CD4-positive, alpha-beta T cell treated with Interleukin-21 for 1 hour (primary cell): ENCODE measurements at places on chromosomes 3 and 15.
A peak's percentile ranks its signal among the peaks of the same experiment; 100 is the strongest.

- no peak for DNase-seq
Observed at GRCh38 chr15:63604281-63604680, 7.1 kb downstream of the FBXL22 start.

- DNase-seq, result no peak
Observed at GRCh38 chr3:85170646-85171045, 211.9 kb downstream of the CADM2 start.

DNA sequence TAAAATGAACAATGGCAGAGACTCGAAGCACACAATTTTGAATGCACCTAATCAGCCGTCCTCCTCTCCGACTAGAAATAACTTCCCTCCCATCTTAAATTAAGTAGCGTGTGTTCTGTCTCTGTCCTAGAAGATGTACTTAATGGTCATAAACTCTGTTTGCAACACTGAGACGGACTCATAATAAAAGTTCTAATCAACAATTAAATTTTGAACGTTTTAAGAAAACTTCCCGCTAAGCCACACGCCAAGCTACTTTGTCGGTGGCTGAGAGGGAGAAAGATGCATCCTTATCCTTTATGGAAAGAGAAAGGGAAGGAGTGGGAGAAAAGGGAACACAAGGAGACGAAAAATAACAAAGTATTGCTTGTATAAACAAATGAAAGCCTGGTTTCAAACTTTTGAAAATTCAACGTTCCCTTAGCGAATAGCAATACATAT lies 989 bp downstream of the GNB4 start:
- DNase-seq, result no peak

- no peak for DNase-seq
Observed at GRCh38 chr3:112633757-112634156, 7.2 kb downstream of the CCDC80 start.

GRCh38 chr15:59372352-59373211 lies at the start of gene MYO1E:
TSS of gene MYO1E (minus strand) at chr15:59372871. CDS start at chr15:59372500, 371 bp downstream.
- peak; percentile 30 for DNase-seq

GRCh38 chr3:187919544-187919943 lies 174.3 kb upstream of the BCL6 start:
- DNase-seq, result peak; percentile 22

- no peak for DNase-seq
Observed at GRCh38 chr3:194691481-194692283, 6.0 kb downstream of the FAM43A start.

GRCh38 chr3:110070161-110070916 lies 733.0 kb upstream of the DPPA4 start:
- DNase-seq, result no peak

GRCh38 chr3:9779721-9780457 lies 10.1 kb upstream of the CAMK1 start:
- peak; percentile 53 for DNase-seq

- no peak for DNase-seq
Observed at GRCh38 chr3:131020122-131020693, 6.4 kb downstream of the ASTE1 start.

DNA sequence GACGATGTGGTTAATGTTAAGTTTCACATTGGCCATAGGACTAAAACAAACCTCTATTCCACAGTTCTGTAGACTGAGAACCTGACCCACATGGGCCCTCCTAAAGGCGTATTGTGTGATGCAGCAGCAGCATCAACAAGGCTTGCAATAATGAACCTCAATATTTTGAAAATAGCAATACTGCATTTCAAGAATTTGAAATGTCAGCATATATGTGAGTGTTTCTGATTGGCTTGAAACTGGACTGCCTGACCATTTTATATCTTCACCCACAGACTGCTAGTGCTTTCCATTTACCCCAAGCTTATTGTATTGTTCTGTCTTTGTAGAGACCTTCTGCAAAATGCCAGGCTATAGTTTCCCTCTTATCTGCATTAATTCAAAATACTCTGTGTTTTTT lies 1122.3 kb downstream of the IGSF11 start:
- no peak for DNase-seq

DNA sequence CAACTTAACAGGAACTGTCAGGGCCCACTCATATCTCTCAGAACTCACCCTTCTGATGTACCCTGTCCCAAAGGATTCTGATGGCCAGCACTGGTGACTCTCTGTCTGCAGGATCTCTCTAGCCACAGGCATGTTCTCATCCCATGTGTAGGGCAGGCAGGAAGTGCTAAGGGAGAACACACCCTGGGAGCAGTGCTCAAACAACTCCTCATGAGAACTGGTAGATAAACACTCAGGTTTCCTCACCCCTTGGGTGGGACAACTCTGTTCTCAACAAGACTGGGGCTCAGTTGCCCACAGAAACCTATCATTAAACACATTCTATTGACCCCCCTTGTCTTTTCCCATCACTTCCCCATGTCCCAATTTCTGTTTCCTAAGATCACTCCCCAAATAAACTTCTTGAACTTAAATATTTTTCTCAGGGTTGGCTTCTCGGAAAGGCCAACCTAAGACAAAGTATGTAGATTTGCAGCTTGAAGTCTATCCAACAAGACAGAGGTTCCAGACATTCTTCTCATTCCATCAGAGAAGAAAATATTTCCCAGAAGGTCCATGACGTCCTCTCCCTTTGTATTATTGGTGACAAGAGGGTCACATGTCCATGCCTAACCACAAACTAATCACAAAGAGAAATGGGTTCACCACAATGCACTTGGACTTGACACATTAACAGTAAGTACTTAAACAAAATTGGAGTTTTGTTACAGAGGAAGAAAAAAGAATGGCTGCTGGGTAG lies 276.6 kb upstream of the GADL1 start:
- DNase-seq, result no peak

DNA sequence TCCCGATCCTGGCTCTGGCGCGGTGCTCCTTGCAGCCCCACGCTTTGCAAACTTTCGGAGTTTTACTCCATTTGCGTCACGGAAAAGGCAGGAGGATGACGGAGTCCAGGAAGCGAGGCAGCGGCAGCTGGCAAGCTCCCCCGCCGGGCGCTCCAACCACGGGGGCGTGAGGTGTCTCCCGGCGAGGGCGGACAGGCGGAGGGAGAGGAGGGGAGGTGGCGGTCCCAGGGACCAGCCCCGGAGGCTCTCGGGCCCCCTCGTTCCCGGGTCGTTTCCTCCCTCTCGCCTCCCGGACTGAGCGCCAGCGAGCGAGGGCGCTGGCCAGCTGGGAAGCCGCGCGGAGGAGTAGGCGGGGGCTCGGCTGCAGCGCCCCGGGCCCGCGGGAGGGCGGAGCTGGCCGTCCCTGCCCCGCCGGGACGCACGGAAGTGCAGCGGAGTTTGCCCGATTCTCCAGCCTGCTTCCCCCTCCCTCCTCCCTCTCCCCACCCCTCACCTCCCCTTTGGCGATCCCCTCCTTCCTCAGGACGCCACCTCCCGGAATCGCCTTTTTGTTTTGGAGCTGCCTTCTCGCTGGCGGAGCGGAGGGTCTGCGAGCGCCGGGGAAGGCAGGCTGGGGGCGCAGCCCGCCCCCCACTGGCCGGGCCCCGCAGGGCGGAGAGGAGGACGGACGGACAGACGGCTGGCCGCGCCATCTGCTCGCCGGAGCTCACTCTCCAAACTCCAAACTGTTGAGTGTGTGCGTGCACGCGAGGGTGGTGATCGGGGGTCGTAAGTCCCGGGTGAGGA lies at the start of gene SNX33:
Gene SNX33, plus strand, starts transcription at position 543 of the 786 bp plus-strand sequence. CDS start 1,191 bp downstream, outside the sequence.
- DNase-seq, result peak; percentile 45

DNA sequence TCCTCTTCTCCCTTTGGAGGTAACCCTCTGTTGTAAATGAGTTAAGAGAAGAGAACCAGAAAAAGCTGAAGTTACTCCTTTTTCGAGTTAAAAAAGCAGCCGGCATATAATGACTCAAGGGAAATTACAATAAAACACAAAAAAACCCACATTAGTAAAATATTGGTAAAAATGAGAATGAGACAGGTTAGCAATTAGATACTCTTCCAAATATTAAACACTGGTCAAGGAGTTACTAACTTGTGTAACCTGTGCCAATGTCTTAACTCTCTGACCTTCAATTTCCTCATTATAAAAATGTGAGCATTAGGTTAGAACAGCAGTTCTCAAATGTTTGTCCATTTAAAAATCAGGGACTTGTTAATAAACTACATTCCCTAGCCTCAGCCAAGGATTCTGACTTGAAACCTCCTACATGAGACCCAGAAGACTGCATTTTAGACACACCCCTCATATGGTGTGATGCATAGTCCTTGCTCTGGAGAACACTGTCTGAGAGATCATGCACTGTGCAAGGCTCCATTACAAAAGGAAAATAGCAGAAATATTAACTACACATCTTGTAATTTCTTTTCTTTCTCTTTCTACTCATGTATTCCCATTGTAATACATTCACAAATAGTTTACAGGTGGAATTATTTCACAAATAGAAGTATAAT lies 42.7 kb upstream of the TOP2B start:
- no peak for DNase-seq

- DNase-seq, result no peak
Observed at GRCh38 chr15:27675571-27675970, 423.5 kb downstream of the OCA2 start.

DNA sequence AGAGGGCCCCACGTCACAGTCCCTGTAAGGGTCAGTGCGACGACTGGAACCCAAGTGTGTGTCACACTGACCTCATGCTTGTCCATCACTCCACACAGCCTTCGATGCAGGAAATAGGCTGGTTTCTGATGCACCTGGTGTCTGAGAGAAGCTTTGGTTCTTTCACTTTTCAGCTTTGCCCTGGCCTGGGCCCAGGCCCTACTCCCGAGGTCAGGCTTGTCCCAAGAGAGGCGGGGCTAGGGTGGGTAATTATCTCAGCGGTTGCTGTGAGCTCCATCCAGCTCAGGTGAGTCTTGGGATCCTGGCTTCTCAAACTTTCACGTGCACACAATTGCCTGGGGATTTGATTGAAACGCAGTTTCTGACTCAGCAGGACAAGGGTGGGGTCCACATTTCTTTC lies 19.6 kb upstream of the CHRNB4 start:
- no peak for DNase-seq

DNA sequence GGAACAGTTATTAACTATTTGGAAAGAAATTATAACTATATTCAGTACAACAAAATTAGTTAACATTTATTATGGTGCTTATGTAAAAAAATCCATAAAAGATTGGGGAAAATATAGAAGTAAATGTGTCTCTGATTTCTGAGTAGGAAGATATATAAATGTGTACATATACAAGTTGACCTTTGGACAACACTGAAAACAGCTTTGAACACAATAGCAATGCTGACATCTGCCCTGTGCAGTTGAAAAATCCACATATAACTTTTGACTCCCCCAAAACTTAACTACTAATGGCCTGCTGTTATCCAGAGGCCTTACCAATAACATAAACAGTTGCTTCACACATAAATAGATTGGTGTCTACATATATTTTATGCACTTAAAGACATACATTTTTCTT lies 12.3 kb downstream of the TIMMDC1 start:
- no peak for DNase-seq

GRCh38 chr3:103006526-103007183 lies 571.8 kb downstream of the ZPLD1 start:
- DNase-seq, result no peak

- no peak for DNase-seq
Observed at GRCh38 chr15:44163370-44163769, 31.7 kb downstream of the FRMD5 start.

- no peak for DNase-seq
Observed at GRCh38 chr3:39184081-39184967, 8.1 kb downstream of the XIRP1 start.

DNA sequence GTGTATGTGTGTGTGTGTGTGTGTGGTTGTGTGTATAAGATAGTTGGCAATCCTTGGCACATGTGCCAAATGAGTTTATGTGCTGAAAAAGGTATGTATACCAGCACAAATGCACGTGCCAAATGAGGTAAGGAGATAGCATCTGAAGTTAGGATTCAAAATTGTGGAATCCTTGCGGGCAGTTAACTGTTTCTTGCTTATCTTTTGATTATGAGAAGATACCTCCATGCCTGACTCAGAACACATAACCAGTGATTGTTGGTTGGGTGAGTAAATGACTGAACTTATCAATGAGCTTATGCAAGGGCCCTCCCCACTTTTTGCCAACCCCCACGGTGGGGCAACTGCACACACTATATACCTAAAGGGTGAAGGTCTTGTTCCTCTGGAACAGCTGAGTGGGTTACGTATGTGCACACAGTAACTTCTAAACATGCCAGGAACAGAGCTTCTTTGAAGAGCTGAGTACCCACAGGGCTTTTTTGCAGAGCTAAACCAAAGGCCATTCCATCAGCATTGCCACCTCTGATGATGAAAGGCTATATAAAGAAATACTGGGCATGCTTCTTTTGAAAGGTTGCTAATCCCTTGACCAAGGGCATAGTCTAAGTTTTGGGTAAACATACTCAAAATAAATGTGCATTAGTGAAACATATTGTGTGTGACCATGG lies 60.1 kb downstream of the MEIS2 start:
- DNase-seq, result no peak

DNA sequence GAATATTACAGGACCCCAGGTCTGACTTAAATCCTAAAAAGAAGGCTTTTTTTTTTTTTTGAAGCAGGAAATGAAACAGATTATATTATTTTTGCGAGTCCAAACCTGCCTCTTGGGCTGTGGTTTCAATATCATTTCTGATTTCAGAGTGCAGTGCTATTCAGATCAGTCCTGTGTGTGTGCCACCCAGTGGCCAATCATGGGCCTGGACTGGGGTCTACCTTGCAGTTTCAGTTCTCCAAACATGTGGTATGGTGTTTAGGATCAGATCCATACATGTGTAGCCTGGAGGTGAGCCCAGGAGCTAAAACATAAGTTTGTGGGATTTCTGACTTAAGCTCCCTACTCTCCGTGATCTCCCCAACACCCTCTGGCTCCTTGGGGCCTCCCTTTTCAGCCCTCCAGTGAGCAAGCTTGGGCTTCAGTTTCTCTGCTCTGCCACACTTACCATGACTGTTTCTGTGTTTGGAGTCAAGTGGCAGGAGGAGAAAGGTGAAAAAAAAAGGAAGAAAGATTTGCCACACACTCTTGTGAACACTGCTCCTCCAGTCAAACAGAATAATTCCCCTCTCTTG lies 12.1 kb upstream of the THSD4 start:
- DNase-seq, result no peak

DNA sequence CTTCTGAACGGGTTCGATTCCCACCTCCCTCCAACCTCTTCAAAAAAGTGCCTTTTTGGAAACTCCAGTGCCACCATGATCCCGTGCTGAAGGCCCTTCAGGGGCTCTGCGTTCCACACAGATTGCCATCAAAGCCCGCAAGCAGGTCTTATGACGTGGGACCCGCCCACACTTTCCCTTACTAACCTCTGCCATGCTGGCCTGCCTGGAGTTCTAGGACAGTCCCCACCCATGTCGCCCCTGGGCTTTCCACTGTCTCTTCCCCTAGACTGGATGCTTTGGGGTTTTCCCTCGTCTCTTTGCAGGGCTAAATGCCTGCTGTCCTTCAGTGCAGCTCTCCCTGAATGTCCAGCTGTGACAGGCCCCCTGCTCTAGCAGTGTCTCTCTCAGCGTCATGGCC lies 313.7 kb upstream of the ATP10A start:
- no peak for DNase-seq

DNA sequence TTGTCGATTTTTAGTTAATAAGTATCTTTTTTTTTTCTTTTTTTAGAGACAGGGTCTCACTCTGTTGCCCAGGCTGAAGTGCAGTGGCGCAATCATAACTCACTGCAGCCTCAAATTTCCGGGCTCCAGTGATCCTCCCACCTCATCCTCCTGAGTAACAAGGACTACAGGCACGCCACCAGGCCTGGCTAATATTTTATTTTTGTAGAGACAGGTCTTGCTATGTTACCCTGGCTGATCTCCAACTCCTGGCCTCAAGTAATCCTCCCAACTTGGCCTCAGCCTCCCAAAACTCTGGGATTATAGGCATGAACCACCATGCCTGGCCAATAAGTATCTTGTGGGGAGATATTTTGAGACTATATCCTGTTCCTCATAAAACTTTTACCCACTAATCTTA lies 29.4 kb upstream of the ARID3B start:
- no peak for DNase-seq
